ENCODE measurements at places on chromosomes 5 and 9. TPM values are rescaled to one million over a fixed set of nuclear protein-coding genes. Genes with fewer than 3 reads are reported as not detected.

ANKRD31 gene
- total RNA-seq, result 0.56 TPM

GRCh38 chr5:26948921-26949320, 89.5 kb downstream of the CDH9 start:
- DNase-seq, result no peak

GRCh38 chr9:136443087-136443486, 3.4 kb upstream of the INPP5E start:
- no peak for DNase-seq

THBS4 gene
- total RNA-seq, result 0.85 TPM

SV2C gene
- total RNA-seq, result 0.08 TPM

DNA sequence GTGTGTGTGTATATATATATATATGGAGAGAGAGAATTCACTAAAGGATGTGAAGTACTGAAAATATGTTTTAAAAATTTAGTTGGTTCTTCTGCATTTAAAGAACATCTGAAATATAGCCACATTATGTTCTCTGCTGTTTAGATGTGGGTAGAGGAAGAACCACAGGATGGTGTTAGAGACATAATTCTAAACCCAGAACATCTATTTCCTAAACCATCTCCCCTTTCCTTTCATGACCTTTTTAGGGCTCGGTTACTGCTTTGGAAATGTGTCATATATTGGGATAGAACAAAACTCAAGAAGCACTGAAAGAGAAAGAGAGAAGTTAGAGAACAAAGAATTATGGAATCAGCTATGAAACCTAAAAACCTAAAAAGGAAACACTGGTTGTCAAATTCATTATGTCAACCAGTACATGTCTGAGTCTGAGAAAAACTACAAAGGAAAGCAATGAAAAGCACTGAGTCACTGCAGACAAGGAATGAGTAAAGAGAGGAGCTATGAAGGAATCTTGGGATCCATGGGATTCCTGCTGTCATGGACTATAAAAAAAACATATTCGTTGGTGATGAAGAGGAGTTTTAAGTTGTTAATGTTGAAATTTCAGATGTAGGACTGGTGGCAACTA, 28.4 kb downstream of the SLC12A2 start:
- DNase-seq, result no peak

All from CD4-positive, alpha-beta T cell (primary cell).